ENCODE measurements at places on chromosomes 5 and 9. TPM values are rescaled to one million over a fixed set of nuclear protein-coding genes. Genes with fewer than 3 reads are reported as not detected.

GRCh38 chr5:121797681-121798518 lies 53.8 kb upstream of the FTMT start:
- DNase-seq = no peak

- DNase-seq = no peak
These were observed 28.1 kb upstream of the PDE8B start for GRCh38 chr5:77182367-77182766.

GRCh38 chr9:129822898-129823541 lies 916 bp downstream of the TOR1A start:
- DNase-seq = no peak

DNA sequence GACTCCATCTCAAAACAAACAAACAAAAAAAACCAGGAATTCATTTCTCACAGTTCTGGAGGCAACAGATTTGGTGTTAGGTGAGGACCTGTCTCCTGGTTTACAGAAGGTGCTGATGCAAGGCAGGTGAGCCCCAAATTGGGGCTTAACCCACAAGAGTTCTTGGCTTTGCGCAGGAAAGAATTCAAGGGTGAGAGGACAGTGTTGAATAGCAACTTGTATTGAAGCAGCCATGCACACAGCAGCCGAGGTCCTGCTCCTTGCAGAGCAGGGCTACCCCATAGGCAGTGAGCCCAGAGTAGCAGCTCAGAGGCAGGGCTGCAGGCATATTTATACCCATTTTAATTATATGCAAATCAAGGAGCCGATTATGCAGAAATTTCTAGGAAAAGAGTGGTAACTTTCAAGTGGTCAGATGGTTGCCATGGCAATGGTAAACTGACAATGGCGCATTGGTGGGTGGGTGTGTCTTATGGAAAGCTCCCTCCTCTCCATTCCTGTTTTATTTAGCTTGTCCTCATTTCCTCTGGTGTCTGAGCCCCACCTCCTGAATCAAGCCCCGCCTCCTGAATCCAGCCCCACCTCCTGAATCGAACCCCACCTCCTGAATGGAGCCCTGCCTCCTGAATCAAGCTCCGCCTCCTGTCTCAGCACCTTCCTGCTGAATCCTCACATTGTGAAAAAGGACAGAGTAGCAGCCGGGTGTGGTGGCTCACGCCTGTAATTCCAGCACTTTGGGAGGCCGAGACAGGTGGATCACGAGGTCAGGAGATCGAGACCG lies 34.5 kb upstream of the COL5A1 start:
- no peak for DNase-seq

The SH3TC2 gene
- 9.1 TPM for total RNA-seq

The PFN3 gene
- not detected for total RNA-seq

Data from HFFc6 (cell line).